ENCODE measurements at places on chromosomes 7 and 10.

DNA sequence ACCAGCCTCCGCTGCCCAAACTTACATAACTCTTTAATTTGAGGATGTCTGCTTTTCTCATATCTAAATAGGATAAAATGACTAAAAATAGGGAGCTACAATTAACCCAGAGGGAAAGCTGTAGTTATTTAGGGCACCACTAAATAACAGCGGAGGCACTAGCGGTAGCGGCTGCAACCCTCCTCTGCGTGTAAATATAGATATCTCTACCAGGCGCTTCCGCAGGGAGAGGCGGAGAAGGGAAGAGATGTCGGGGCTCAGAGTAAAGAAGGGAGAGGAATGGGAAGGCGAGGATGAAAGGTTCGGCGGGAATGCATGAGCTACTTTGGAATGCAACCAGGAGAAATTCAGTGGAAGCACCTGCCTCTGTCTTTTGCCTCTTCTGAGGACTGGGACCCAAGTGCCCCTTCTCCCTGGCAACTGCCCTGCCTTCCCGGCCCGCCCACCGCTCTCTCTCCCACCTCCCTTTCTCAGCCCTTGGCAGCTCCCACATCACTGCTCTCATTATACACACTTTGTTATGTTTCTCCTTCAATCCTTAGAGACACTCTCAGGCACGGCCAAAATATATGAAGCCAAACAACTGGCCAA lies 698.3 kb downstream of the PARD3 start:
- no peak for DNase-seq

DNA sequence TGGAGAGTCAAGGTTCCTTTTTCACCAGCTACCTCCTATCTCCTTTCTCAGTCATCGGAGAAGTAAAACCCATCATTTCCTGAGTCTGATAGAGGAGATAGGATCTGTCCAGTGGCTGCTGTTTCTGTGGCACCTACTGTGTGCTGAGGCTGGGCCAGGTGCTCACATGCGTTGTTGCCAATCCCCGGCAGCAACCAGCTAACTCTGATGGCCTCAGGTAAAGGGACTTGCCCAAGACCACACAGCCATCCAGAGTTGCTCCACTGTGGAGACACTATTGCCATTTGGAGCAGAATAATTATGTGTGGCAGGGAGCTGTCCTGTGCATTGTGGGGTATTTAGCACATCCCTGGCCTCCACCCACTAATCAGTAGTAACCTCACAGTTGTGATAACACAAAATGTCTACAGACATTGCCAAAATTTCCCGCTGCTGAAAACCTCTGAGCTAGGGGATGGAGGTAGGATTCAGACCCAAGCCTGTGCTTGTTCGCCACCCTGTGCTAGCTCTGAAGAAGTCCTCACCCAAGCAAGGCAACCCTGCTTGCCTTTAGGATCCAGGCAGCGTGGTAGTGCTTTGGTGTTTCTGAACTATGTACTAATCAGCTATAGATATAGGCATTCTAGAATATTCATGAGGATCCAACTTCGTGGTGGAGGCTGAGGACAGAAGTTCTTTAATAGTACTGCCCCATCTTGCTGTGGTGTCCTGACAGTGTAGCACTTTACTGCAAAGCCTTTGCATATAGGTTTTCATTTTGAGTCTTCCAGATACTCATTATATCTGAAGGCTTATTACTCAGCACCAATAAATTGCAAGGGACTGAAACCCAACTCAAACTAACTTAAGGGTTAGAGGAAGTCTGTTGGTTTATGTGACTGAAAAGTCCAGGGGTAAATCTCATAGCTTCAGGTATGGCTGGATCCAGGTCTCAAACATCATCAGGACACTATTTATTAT lies 164.6 kb downstream of the GRK5 start:
- DNase-seq = no peak

- no peak for DNase-seq
Observed at GRCh38 chr10:126014309-126014708, 117.9 kb downstream of the FANK1 start.

DNA sequence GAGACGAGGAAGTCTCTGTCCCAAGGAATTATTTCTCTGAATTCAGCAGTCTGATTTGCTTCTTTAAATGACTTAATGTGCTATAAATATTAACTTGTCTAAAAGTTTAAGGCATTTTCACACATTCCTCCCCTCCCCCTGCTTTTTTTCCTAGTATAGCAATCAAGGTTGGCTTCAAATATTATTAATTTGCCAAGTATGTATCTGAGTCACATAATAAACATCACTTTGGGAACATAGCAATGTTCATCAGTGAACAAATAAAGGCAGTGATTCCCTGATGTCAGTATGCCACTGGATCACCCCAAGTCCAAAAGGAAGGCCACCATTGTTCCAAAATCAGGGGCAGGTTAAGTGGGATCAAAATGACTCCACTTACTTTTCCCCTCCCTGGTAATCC lies 40.5 kb downstream of the PDE6C start:
- DNase-seq = no peak

- no peak for DNase-seq
Observed at GRCh38 chr7:134771111-134771510, 8.3 kb upstream of the CALD1 start.

DNA sequence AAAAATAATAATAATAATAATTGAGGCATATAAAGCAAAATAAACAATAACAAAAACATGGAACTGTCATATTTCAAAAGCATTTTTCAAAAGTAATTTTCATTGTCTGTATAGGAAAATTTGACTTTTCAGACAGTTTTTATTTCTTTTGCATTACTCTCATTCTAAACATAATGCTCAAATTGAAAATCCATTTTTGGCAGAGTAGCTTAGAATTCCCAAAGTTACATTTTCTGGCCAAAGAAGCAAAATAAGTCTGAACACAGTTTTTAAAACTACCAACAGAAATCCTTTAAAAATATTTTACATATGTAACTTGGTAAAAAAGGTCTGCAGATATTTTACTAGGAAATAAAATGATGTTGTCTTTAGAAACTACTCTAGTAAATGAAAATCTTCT lies 535.4 kb downstream of the ANKRD7 start:
- no peak for DNase-seq

DNA sequence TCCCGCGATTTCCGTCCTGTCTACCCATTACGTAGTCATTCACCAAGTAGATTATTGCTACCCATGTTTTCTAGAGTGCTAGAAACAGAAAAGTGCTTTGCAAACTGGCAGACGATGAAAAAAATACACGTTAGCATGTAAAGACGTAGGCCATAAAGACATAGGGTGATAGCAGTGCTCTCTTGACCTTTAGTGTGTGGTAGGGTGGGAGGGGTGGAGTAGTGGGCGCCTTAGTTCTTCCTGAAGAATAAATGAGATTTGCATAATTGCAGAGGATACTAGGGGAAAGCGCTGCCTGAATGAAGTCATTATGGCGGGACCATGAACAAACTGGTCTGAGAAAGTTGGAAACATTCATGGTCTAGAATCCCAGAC lies 948 bp downstream of the ZNF485 start:
- no peak for DNase-seq

- DNase-seq = no peak
Observed at GRCh38 chr10:122632031-122632430, 67.6 kb downstream of the C10orf120 start.

- DNase-seq = no peak
Observed at GRCh38 chr7:111537134-111537533, 25.2 kb downstream of the IMMP2L start.

- DNase-seq = no peak
Observed at GRCh38 chr10:130242513-130242912, 106.3 kb downstream of the GLRX3 start.

DNA sequence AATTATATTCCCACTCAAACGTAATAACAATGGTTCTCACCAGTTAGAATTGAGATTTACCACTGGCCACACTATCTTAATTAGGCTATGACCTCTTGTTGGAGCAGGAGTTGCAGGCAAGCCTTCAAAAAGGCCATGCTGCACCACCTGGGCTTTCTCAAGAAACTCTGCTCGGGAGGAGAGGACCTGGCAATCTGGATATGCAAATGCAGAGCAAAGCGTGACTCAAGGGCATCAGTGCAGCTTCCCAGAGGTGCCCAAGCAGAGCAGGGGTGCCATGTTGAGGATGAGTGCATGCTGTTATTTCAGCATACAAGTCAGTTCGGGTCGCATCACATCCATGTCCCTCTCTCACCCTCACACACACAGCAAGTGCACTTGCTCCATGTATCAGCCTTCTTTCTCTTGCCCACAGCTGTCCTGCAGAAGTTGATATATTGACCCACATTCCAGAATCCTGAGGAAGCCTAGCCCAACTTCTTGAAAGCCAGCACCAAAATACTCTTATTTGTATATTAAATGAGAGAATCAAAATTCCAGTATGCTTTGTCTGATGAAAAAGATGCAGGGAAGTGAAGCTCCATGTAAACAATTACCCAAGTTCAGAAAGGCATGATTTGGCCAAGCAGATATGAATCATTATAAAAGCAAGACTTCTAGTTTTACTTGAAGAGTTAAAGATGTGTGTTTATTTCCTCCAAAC lies 55.7 kb upstream of the IL6 start:
- no peak for DNase-seq

DNA sequence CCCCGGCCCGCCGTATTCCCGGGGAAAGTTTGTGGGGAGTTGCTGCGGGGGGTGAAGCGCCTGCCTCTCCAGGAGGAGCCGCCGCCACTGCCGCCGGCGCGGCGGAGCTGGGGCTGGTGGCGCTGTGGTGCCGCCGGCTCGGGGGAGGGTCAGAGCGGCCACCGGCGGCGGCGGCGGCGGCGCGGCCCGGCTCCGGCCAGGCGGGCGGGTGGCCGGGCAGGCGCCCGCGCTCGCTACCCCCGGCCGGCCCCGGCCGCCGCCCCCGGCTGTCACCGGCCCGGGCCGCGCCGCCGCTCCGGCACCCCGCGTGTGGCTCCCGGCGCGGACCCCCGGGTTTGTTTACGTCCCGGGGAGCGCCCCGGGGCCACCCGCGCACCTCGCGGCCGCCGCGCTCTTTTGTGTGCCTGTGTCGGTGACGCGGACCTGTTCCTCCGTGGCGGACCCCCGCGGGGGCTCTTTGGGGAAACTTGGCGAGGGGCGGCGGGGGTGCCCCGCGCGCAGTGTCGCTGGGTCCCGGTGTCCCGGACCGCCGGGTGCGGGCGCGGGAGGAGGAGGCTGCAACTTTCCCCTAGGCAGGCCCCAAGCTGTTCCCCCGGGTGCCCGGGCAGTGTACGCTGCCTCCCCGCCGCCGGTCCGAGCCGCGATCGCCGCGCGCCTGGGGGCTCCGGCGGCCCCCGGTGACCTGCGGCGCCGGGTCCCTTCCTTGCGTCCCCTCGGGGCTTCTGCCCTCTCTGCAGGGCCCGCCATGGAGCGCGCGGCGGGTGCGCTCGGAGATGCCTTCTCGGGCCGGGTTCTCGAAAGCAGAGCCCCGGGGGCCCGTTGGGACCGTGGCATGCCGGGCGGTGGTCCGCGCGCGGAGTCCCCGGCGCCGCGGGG lies 593 bp upstream of the CUX1 start:
- DNase-seq = no peak

- no peak for DNase-seq
Observed at GRCh38 chr7:27139334-27140125, 4.0 kb downstream of the HOXA5 start.

Measured in CD4-positive, alpha-beta T cell treated with Interleukin-4 for 1 hour (primary cell).